ENCODE measurements at places on chromosomes 16 and 17. TPM values are rescaled to one million over a fixed set of nuclear protein-coding genes. Genes with fewer than 3 reads are reported as not detected.

Gene HOXB2
- total RNA-seq: 0.41 TPM

Gene USP22
- 141 TPM for total RNA-seq

GRCh38 chr16:78216166-78216745, 116.8 kb downstream of the WWOX start:
- DNase-seq: no peak

DNA sequence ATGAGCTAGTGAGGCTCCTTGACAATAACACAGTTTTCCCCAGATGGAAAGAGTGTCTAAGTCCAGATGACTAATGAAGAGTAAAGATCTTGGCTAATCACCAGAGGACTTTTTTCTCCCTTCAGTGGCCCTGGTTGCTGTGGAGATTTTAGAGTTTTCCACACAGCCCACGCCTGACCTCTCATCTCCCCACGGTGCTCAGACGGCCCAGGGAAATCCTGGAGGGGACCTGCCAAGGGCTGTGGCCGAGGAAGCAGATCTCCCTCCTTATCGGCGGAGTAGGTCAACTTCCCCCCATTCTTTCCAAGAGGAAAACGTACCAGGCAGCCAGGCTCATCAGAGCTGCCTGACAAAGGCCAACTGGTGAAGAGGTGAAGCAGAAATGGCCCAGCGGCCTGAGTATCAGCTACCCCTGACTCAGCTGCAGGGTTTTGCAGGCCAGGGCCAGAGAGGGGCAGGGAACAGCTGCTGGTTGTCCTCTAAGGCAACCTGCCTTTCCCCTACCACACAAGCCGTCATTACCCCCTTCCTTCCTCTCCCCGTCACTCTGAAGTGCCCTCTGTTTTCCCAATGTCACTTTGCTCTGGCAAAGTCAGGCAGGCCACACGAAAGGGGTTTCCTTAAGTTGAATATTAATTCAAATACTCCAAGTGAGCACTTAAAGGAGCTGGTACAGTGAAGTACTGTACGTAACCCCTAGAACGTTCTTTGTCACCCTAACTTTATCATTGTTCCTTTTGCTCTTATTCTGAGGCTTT, 140.2 kb upstream of the ADAMTS18 start:
- DNase-seq: no peak

GRCh38 chr16:19940195-19940594, 55.5 kb upstream of the GPRC5B start:
- DNase-seq: no peak

GRCh38 chr16:77853161-77853560, 64.8 kb downstream of the VAT1L start:
- DNase-seq: no peak

GRCh38 chr17:79296243-79296642, 221.6 kb downstream of the ENGASE start:
- DNase-seq: no peak

- peak; percentile 20 for DNase-seq
Measured at GRCh38 chr17:44779211-44780025, 20.6 kb downstream of the ADAM11 start.

GRCh38 chr17:13127921-13128602, 110.2 kb upstream of the ELAC2 start:
- no peak for DNase-seq

DNA sequence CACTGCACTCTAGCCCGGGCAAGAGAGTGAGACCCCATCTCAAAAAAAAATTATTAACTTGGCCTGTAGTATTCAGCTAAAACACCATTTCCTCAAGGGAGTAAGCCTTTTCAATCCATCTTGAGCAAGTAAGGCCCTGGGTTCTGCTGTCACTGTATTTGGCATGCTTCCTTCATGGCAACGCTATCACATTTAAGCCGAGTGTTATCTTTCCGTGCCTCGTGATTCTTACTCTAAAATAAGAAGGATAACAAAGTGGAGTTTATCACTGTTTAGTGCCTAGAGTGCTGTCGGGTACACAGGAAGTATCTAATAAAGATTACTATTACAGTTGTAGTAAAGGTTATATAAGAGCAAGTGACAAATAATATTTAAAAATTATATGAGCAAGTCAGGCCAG, 8.8 kb downstream of the VPS53 start:
- no peak for DNase-seq

DNA sequence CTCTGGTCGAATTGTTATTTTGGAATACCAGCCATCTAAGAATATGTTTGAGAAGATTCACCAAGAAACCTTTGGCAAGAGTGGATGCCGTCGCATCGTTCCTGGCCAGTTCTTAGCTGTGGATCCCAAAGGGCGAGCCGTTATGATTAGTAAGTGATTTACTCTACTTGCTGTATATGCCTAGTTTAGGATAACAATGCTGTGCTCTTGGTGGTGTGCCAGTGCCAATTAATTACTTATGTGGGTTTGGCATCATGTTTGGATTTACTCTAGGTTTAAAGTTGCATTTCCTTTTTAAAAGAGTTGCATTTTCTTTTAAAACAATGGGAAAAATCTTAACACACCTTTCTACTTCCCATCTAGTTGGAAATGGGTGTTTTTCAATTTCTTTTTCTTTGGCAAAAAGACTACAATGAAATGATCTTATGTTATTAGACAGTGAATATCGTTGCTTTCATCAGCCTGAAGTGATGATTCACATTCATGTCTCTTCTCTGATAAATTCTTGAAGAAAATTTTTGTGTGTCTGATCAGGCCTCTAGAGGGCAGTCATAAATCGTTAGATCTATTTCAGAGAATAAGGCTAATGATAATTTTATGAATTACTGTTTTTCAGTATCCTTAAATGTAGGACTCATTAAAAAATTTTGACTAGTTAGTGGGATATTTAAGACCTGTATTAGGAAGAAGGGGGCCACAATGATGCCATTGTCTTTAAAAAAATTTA, 5.6 kb downstream of the SF3B3 start:
- peak; percentile 49 for DNase-seq

Data from foreskin keratinocyte (primary cell).